ENCODE measurements at places on chromosomes 6 and 20. TPM values are rescaled to one million over a fixed set of nuclear protein-coding genes. Genes with fewer than 3 reads are reported as not detected.
A peak's percentile ranks its signal among the peaks of the same experiment; 100 is the strongest.

DNA sequence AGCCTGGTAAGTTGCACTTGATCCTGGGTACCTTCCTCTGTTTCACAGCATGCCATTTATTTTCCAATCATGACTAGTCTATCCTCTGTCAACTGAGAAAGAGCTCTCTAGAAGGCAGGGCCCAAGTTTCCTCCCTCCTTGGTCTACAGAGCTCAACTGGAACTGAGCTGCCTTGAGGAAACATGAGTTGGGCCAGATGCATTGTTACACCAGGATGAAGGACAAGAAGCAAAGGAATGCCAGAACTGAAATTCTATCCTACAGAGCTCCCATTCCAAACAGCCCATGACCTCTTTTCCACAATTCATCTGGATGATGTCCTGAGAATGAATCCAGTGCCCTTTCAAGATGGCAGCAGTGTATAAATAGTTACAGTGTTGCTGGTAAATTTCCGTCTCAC is 66.7 kb upstream of the E2F3 start:
- no peak for DNase-seq

ZNF334 gene
- total RNA-seq = 1.4 TPM

AFDN gene
- total RNA-seq = 28.2 TPM

- no peak for DNase-seq
Observed at GRCh38 chr20:63025534-63026331, 19.0 kb upstream of the BHLHE23 start.

SLC26A8 gene
- total RNA-seq = not detected

- DNase-seq = no peak
Observed at GRCh38 chr6:153028286-153028685, 25.8 kb upstream of the MTRF1L start.

CDH26 gene
- total RNA-seq = 0.30 TPM

DNA sequence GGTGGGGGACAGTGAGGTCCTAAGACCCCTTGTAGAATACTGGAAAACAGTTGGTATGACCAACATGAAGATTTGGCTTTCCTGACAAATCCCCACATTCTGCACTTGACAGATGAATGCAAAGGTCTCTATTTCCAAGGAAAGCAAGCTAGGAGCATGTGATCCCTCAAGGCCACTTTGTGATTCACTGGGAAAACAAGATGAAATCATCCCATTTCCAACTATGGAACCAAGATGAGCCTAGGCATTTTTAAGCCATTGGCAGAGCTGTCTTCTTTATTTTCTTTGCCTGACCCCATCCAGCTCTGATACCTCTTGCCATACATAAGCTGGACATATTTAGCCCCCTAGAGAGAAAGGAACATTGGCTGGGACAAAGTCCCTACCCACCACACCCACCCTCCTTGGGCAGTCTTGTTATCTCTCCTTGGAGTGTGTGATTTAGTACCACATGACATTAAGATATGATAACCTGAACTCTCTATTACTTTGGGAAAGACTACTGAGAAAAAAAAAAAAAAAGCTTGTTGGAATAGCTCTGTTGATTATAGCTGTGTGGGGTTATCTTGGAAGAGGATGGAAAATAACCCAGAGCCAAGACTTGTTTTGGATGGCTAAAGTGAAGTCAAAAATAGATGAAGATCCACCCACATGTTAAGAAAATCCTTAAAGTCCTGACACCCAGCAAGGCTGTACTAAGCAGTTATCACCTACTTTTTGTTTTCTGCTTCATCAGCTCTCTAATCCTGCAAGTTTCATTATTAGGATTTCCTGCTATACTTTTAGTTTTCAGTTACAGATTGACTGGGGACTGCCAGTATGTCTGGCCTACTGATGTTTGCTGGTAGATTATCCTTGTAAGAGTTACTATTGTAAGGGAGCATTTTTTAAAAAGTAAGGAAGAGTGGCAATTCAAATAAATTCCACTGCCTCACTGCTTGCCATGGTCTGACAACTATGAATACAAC is 90.1 kb upstream of the PREP start:
- DNase-seq = no peak

GRCh38 chr6:105867821-105868220 is 218.3 kb upstream of the PRDM1 start:
- no peak for DNase-seq

DNA sequence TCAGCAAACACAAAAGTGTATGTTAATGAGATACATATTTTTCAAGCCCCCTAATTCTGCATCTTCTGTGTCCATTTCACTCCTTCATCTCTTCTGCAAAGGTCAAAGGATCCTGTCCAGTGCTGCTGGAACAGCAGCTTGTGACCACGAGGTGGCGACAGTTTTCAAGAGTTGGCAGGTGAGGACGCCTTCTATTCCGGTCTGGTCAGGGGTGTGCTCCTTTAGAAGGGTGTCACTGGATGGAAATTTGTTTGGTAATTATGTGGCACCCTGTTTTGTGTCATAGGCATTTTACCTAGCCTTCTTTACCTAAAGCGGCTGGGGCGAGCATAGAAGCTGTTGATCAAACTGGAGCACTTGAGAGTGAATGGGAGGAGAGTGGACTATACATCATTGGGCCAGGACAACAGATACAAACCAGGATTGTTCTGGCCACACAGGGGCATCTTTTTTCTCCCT is 32.9 kb upstream of the ERVFRD-1 start:
- peak; percentile 62 for DNase-seq

- no peak for DNase-seq
Observed at GRCh38 chr6:146189131-146189530, 160.3 kb downstream of the GRM1 start.

Data from activated T-helper 2 cell treated with anti-CD3 and anti-CD28 coated beads, Interferon-gamma antibody, Interleukin-2, Interleukin-4, amounts not matched to agents 10 μg/mL and 5 μg/mL and 100 μg/mL, durations not matched to agents 14 hours and 24 hours and 36 hours (primary cell).